Testis (tissue), 5 donors: ENCODE measurements at places on chromosomes 1 and 21. TPM values are rescaled to one million over a fixed set of nuclear protein-coding genes. Genes with fewer than 3 reads are reported as not detected.

The FCRL6 gene
- total RNA-seq, result not detected

The SPATC1L gene
- 75.6 TPM for total RNA-seq

The SLC9C2 gene
- total RNA-seq, result 15.9 TPM

The IL22RA1 gene
- 0.31 TPM for total RNA-seq

The TFF2 gene
- not detected for total RNA-seq

The SLC2A5 gene
- total RNA-seq, result 74.1 TPM
